ENCODE measurements at places on chromosomes 11 and 22.

DNA sequence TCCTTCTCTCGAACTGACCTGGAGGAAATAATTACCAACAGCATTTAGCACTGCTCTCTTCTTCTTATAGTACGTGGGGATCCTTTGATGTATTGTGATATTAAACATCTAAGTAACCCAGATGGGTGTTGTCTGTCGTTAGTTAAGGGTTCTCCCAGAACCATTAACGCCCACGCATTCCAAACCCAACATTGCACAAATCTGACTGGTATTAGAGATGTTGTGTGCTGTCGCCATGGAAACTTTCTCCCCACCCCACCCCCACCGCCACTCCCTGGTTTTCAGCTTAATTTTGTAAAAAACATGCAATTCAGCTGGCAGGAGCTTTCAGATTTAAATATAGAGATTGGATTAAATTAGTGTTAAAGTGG, 1495.2 kb downstream of the TBC1D22A start:
- no peak for DNase-seq

DNA sequence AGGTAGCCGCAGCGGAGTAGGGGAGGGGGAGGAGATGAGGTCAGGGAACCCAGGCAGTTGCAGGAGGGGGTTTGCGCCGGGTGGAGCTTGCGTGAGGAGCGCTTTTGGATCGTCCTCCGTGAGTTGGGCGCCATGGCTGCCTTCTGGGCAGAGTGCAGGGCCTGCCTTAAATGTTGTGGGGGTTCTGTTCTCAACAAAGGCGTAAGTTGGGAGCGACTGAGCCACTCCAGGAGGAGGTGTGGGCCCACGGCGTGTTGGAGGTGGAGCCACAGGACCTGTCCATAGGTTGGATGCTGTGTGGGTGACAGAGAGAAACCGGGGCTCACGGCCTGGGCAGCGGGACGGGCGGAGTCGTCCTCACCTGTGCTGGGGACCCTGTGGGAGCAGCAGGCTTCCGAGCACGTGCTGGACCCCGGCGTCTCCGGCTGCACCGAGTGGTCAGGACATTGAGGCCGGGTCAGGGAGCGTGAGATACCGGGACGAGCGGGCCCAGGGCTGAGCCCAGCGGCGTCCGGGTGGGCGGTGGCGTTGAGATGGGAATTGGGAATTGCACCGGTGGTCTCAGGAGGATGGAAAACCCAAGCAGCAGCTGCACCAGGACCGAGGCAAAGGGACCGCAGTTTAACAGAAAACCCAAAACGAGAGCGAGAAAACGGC, 977 bp upstream of the PGGHG start:
- no peak for DNase-seq

DNA sequence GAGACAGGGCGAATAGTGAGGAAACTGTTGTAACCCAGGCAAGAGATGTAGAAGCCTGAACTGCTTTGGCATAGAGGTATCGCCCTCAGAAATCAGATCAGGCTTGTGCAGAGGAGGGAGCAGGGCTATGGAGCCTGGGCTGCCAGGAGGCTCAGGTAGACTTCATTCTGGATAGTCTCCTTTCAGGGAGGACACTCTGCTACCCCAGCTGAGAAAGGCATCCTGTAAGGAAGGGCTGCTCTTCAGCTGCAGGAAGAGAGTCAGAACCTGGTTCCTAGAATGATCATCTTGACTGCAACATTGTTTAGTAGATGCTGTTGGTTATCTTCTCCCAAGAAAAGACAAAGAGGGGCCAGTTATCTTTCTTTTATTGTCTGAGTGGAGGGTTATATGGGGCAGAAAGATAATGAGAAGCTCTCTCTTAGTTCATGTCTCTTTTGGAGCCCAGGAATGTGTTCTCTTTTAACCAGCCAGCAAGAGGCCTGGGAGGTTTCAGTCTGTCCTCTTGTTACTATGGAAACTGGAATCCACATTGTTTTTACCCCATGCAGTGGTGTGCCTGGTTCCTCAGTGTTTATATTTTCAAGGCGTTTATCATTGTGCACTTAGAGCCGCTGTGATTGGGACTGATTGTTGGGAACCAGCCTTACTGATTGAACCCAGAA, 95.7 kb downstream of the STIM1 start:
- no peak for DNase-seq

- no peak for DNase-seq
These were observed 1.2 kb downstream of the TSPO start for GRCh38 chr22:43152357-43153071.

DNA sequence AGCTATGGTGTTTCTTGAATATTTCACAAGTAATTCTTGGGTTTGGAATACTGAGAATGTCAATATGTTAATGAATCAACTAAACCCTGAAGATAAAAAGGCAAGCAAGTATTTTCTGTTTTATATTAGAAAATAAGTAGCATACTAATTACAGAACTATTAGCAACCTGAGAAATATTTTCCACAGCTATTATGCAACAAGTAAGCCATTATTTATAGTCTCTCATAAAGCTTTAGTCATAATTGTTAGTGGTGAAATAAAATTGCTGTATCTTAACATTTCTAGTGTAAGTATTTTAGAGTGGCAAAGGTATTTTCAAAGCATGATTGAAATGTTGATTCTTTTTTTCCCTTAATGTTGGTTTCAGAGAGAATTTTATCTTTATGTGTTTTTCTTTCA, 53.3 kb downstream of the FAR1 start:
- no peak for DNase-seq

DNA sequence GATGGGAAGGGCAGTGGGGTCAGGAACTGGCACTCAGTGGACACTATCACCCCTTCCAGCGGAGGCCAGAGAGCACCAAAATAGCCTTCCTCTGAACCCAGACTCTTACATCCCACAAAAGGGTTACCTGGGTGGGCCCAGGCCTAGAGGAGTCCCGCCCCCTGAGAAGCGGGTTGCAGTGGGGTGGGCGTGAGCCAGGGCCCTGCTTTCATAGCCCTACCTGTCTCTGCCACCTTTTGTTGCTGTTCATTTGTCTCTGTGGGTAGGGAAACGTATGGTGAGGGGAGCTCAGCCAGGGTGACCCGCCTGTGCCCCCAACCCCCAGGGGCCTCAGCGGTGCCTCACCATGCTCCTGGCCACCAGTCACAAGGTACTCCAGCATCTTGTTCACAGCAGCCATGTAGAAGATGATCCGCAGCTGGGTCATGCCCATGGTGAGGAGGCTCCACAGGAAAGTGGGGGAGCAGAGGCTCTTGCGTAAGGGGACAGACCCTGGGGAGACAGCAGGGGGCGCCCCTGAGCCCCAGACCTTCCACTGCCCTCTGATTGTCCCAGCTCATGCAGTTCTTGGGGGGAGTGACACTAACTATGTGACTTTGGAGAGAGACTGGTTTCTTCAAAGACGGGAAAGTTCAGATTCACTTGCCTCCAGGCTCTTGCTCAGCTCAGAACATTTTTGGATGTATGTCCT, 24.0 kb downstream of the SLC43A1 start:
- no peak for DNase-seq

DNA sequence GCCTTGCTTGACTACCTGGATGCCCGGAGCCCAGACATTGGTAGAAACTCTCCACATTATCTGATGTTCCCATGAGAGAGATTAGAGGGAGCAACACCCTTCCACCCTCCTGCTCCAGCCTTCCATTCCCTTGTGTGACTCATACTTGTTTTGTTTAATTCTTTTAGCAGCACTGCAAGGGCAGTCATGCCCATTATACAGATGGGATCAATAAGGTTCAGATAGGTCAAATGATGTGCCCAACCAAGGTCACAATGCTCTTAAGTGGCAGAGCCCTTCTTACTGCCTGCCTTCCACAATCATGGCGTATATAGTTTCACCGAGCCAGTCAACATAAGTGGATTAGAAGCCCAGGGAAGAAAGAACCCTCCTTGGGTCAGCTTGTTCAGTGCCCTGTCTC, 6.6 kb upstream of the CCDC134 start:
- DNase-seq = no peak

GRCh38 chr11:20000351-20001134, 159.7 kb downstream of the DBX1 start:
- no peak for DNase-seq

DNA sequence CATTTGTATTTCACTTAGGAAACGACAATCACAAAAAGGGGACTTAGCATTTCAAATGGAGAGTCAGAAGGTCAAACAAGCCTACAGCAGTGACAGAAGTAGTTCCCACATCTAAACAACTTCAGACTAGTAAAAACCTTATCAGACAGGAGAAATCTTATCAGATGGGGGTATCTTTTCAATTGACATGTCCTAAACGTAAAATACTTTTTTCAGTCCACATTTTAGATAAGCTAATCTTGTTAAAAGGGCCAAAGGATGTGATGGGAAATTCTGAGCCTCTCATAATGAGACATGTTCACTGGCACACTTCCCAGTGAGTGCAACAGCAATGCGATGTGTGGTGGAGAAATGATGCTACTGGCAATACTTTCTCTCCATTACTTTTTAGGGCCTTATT, 2.4 kb downstream of the MAPK1 start:
- DNase-seq = peak; percentile 71

DNA sequence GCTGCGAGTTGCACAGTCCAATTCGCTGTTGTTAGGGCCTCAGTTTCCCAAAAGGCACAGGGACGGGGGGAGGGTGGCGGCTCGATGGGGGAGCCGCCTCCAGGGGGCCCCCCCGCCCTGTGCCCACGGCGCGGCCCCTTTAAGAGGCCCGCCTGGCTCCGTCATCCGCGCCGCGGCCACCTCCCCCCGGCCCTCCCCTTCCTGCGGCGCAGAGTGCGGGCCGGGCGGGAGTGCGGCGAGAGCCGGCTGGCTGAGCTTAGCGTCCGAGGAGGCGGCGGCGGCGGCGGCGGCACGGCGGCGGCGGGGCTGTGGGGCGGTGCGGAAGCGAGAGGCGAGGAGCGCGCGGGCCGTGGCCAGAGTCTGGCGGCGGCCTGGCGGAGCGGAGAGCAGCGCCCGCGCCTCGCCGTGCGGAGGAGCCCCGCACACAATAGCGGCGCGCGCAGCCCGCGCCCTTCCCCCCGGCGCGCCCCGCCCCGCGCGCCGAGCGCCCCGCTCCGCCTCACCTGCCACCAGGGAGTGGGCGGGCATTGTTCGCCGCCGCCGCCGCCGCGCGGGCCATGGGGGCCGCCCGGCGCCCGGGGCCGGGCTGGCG, at the start of gene BCR:
TSS of gene BCR (plus strand) at position 209 of the 592 bp plus-strand sequence. CDS start 452 bp downstream, outside the sequence.
- DNase-seq = peak; percentile 10

- no peak for DNase-seq
These were observed 6.8 kb downstream of the CRYBB1 start for GRCh38 chr22:26610996-26611395.

GRCh38 chr22:29255064-29255621, 12.6 kb downstream of the RHBDD3 start:
- DNase-seq = no peak

DNA sequence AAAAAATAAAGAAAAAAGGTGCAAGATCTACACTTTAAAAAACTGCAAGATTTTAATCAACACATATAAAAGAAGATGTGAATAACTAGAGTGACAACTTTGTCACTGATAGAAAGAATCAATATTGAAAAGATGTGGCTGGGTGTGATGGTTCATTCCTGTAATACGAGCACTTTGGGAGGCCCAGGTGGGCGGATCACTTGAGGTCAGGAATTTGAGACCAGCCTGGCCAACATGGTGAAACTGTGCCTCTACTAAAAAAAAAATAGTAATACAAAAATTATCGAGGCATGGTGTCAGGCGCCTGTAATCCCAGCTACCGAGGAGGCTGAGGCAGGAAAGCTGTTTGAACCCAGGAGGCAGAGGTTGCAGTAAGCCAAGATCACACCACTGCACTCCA, 21.0 kb upstream of the FBLN1 start:
- no peak for DNase-seq

DNA sequence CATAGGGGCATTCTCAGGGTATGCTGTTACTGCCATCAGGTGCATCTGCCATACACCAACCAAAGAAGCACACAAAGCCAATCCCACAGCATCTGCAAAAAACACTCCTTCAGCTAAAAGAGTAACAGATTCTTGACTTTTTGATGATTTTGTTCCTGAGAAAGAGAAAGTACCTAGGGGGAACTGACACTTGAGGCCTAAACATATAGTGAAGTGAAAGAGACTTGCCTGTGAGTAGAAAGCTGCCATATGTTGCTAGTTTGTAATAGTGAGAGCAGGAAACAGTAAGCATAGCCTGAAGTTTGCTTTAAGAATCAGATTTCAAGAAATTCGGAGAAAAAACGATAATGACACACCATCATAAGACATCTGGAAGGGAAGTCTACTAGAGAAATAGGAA, 97.9 kb upstream of the CTSC start:
- no peak for DNase-seq

DNA sequence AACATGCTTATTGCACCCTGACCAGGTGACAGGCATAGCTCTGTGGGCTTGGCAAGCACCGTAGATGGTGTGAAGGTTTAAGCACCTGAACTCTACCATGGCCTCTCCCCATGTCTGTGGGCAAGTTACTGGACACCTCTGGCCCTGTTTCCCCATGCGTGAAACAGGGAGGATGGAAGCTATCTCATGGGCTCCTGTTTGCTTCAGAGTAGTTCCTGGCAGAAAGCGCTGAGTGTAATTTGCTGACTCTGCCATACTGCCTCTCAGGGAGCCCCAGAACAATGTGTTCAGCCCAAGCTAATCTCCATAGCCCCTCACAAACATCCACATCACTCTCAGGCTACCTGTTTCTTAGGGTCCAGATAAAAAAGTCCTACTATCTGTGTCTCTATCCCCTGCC, 2.4 kb downstream of the CBX6 start:
- DNase-seq = no peak

DNA sequence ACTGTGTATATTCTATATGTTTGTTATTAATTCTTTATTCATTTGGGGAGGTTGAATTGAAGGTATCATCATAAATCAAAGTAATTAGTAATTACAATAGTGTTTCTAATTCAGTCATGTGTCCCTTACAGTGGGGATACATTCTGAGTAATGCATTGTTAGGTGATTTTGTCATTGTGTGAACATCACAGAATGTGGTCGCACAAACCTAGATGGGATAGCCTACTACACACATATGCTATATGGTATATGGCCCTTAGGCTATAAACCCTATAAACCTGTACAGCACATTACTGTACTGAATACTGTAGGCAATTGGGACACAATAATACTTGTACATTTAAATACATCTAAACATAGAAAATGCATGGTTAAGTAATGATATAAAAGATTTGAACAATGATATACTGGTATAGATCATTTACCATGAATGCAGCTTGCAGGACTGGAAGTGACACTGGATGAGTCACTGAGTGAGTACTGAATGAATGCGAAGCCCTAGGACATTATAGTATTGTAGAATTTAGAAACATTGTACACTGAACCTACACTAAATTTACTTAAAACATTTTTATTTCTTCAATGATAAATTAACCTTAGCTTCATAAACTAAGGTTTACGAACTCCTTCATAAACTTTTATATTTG, 936.2 kb upstream of the CHORDC1 start:
- DNase-seq = no peak

- DNase-seq = no peak
These were observed 33.8 kb downstream of the RASSF10 start for GRCh38 chr11:13042873-13043342.

- no peak for DNase-seq
These were observed 9.7 kb upstream of the SIK3 start for GRCh38 chr11:117107701-117108590.

Data from AG09309 (cell line).